ENCODE measurements at places on chromosomes 6 and 20. TPM values are rescaled to one million over a fixed set of nuclear protein-coding genes. Genes with fewer than 3 reads are reported as not detected.

DNA sequence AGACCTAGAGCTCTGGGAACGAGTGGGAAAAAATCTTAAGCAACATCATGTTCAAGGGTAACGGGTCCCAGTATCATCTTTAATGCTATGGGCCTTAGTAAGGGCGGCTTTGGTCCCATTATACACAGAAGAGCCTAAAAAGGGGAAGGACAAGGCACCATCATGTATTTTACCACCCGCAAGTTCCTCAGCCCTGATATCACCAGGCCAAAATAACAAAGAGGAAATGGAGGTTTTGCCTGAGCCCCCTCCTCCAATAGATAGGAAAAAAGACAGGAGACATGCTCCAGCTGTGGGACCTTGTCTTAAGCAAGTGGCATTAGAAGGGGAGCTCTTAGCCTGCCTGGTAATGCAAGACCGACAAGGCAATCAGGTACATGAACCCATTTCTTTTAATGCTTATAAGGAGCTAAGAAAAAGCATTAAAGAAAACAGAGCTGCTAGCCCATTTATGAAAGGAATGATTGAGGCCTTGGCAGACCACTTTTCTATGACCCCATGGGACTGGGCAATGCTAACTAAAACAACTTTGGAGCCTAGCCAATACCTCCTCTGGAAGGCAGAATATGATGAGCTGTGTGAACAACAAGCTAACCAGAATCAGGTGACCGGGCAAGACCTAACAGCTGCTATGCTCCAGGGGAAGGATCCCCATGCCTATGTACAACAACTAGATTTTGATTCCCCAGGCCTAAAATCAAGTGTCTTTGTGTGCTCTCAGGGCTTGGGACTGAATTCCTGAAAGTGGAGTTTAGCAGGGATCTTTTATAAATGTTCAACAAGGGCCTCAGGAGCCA is 23.2 kb downstream of the HLA-DPA1 start:
- H3K36me3 ChIP-seq = no peaks in the 10 kb centered on the region
- no peak overlapping the region for H3K27ac ChIP-seq
- no peaks in the 10 kb centered on the region for H3K4me1 ChIP-seq
- H3K4me3 ChIP-seq = no peak overlapping the region
- no peak for DNase-seq
- H3K27me3 ChIP-seq = peaks cover 11% of the 10 kb centered on the region

DNA sequence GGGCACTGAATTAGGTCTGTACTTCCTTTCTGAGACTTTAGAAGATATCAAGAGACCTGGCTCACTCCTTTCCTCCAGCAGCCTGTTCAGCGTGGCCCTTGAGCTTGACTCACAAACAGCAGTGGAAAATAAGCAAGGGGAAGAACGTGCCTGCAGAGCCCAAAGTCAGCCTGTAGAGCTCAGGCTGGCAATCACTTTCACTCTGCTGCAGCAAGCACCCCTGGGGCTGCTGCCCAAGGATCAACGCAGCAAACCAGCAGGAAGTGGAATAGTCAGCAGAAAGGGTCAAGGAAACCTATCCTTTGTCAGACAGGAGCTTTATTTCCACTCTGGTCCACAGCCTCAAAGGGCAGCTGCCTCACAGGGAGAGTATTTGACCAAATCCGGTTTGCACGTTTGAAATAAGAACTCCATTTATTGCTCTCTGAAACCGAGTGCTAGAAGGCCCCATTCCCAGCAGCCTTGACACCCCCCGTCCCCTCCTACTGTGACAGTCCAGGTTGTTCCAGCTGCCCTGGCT is 77.4 kb downstream of the PRDM1 start:
- no peaks in the 10 kb centered on the region for H3K27me3 ChIP-seq
- no peak overlapping the region for H3K4me3 ChIP-seq
- no peaks in the 10 kb centered on the region for H3K4me1 ChIP-seq
- H3K36me3 ChIP-seq = no peaks in the 10 kb centered on the region
- no peak for DNase-seq
- H3K27ac ChIP-seq = peak overlapping the region; percentile 59

GRCh38 chr20:60240415-60240814 is 282.2 kb downstream of the CDH26 start:
- DNase-seq = no peak
- H3K27ac ChIP-seq = no peak overlapping the region
- H3K4me3 ChIP-seq = no peak overlapping the region

DNA sequence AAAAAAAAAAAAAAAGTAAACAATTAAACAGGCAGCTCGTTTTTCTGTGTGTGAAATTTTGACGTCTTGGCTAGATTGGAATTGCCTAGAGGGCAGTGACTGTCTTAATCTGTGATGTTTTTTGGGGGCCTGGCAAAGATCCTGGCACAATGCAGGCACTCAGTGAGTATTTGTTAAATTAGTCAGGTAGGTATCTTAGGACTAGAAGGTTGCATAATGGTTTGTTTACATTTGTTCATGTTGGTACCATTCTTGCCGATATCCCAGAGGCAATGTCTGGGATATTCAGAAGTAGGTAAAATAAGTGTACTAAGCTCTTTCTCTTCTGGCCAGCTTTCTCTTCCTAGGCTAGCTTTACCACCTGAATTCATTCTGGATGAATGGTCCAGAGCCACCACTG is 2.5 kb downstream of the AAR2 start:
- no peak overlapping the region for H3K27ac ChIP-seq
- H3K36me3 ChIP-seq = peaks cover 16% of the 10 kb centered on the region
- no peak for DNase-seq
- no peaks in the 10 kb centered on the region for H3K4me1 ChIP-seq
- no peaks in the 10 kb centered on the region for H3K27me3 ChIP-seq

DNA sequence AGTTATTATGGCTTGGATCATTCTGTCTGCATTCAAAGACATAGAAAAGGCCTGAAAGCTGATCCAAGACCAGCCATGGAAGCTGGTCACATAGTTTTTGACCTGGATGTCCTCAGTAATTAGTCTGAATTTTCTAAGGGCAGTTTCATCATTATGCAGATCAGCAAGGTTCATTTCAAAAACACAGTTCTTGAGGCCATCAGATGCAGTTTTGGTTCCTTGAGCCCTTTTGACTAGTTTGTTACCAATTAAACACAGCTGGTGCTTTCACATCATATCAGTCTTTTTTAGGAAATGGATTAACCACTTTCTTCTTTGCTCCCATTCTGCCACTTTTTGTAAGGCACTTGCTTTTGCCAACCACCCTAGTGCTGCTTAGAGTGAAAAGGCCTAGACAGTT is 129.4 kb downstream of the NCOA3 start:
- no peak for DNase-seq
- no peak overlapping the region for H3K4me3 ChIP-seq
- no peaks in the 10 kb centered on the region for H3K27me3 ChIP-seq
- peaks cover 12% of the 10 kb centered on the region for H3K36me3 ChIP-seq

DNA sequence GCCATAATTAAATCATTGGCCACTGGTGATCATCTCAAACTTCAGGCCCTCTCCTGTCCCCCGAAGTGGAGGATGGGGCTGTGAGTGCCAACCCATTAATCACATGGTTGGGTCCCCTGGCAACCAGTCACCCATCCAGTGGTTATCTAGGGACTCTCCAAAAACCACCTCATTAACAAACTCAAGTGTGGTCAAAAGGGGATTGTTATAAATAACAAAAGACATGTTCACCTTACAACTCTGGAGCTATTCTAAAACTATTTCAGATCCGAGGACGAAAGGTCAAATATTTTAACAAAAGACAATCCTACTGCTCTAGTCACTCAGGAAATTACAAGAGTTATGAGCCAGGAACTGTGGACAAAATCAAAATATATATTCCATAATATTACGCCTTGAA is 95.5 kb upstream of the PRND start:
- no peaks in the 10 kb centered on the region for H3K36me3 ChIP-seq
- no peaks in the 10 kb centered on the region for H3K27me3 ChIP-seq
- peaks cover 15% of the 10 kb centered on the region for H3K4me1 ChIP-seq
- H3K27ac ChIP-seq = no peak overlapping the region
- no peak overlapping the region for H3K4me3 ChIP-seq
- DNase-seq = no peak

Gene LINC00237
- total RNA-seq = not detected

Gene CASS4
- total RNA-seq = 2.9 TPM

Gene GPR6
- total RNA-seq = not detected
